ENCODE measurements at places on chromosomes 3 and 15. TPM values are rescaled to one million over a fixed set of nuclear protein-coding genes. Genes with fewer than 3 reads are reported as not detected.

PODXL2 gene
- total RNA-seq = 1.1 TPM

CNOT10 gene
- total RNA-seq = 58.5 TPM

COL6A5 gene
- total RNA-seq = not detected

OXNAD1 gene
- 37.0 TPM for total RNA-seq

PARP15 gene
- total RNA-seq = 14.0 TPM

TMIE gene
- total RNA-seq = 0.90 TPM

PEX5L gene
- not detected for total RNA-seq

IL5RA gene
- total RNA-seq = not detected

EFCC1 gene
- 0.16 TPM for total RNA-seq

STRA6 gene
- 0.51 TPM for total RNA-seq

CNBP gene
- 454 TPM for total RNA-seq

ESYT3 gene
- 0.09 TPM for total RNA-seq

KCNMB2 gene
- total RNA-seq = not detected

ZNF80 gene
- 1.8 TPM for total RNA-seq

SLC6A1 gene
- total RNA-seq = not detected

SLC9C1 gene
- not detected for total RNA-seq

RAB11A gene
- total RNA-seq = 113 TPM

THBS1 gene
- 0.54 TPM for total RNA-seq

DZIP1L gene
- not detected for total RNA-seq

KCTD6 gene
- total RNA-seq = 5.8 TPM

FOXB1 gene
- 0.13 TPM for total RNA-seq

TEX55 gene
- total RNA-seq = not detected

CELF6 gene
- total RNA-seq = 0.20 TPM

RNU5B-1 gene
- not detected for total RNA-seq

TMEM212 gene
- not detected for total RNA-seq

PDCD7 gene
- 35.1 TPM for total RNA-seq

HCLS1 gene
- total RNA-seq = 196 TPM

CHDH gene
- total RNA-seq = 0.02 TPM

ALDH1A2 gene
- total RNA-seq = 0.47 TPM

TLR9 gene
- 2.0 TPM for total RNA-seq

SNX22 gene
- 1.6 TPM for total RNA-seq

SLC2A2 gene
- not detected for total RNA-seq

CCR1 gene
- total RNA-seq = 0.67 TPM

DYNLT2B gene
- 8.8 TPM for total RNA-seq

HRG gene
- total RNA-seq = not detected

LMAN1L gene
- total RNA-seq = 0.11 TPM

UNC13C gene
- total RNA-seq = not detected

AP3B2 gene
- 0.18 TPM for total RNA-seq

FGF12 gene
- not detected for total RNA-seq

CHAC1 gene
- total RNA-seq = 22.6 TPM

A4GNT gene
- total RNA-seq = not detected

GOLGA6D gene
- total RNA-seq = not detected

CP gene
- not detected for total RNA-seq

AADACL2 gene
- not detected for total RNA-seq

SEMA4B gene
- 6.2 TPM for total RNA-seq

EPHA3 gene
- total RNA-seq = not detected
